PC-3 (cell line): ENCODE measurements at places on chromosomes 1 and 21. TPM values are rescaled to one million over a fixed set of nuclear protein-coding genes. Genes with fewer than 3 reads are reported as not detected.
A peak's percentile ranks its signal among the peaks of the same experiment; 100 is the strongest.

Gene NEGR1
- 1.7 and 3.4 TPM in 2 replicates for total RNA-seq

Gene REG4
- 0.40 and 0.87 TPM in 2 replicates for total RNA-seq

Gene TMPRSS3
- not detected in 2 replicates for total RNA-seq

- peak; percentile 66 for DNase-seq
Observed at GRCh38 chr21:17742181-17742580, 77.0 kb downstream of the C21orf91 start.

GRCh38 chr1:63937461-63938022 lies 163.7 kb downstream of the ROR1 start:
- no peak for DNase-seq

DNA sequence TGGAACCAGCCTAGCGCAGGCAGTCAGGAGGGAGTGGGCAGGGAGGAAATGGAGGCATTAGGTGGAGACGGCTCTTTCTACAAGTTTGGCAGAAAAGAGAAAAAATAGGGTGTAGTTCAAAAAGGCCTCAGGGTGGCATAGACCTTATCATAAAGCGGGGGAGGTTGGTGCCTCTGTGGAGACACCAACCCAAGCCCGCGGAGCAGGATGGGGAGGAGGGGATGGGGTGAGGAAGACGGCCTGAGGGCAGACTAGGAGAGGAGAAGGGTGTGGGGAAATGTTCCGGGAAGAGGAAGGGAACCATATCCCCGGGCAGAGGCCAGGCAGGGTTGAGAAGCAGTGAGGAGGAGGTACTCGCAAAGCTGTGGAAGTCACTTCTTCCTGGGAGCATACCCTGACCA lies 17.4 kb upstream of the SHE start:
- no peak for DNase-seq

DNA sequence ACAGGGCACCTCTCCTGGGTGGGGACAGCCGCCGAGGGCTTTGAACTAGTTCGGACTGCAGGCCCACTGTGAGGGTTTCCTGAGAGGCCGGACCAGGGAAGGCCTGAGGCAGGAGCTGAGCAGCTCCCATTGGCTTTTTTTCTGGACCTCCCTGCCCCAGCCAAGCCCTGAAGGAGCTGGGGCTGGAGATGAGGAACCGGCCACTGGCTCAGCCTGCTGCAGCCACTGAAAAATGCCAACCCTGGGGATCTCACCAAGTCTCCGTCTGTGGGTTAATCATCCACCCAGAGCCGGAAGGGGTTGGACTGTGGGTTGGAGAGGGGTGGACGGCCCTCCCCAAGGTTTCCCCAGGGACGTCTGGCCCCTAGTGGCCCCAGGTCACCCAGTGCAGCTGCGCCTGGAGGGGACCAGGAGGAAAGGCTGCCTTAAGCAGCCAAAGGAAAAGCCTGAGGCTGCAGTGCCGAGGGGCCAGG lies 2.5 kb downstream of the VWA1 start:
- DNase-seq, result no peak

DNA sequence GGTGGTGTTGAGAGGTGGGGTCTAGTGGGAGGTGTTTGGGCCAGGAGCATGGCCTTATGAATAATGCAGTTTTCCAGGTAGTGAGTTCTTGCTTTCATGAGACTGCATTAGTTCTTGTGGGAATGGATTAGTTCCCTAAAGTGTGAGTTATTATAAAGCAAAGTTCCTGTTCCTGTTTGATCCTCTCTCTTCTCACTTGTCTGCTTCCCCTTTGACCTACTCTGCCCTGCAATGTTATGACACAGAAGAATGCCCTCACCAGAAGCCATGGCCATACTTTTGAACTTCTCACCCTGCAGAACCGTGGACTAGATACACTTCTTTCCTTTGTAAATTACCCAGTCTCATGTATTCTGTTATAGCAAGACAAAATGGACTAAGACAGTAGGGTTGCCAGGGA lies 53.6 kb downstream of the MAP3K7CL start:
- no peak for DNase-seq

- no peak for DNase-seq
Observed at GRCh38 chr1:110874324-110875215, 1.6 kb downstream of the CD53 start.

DNA sequence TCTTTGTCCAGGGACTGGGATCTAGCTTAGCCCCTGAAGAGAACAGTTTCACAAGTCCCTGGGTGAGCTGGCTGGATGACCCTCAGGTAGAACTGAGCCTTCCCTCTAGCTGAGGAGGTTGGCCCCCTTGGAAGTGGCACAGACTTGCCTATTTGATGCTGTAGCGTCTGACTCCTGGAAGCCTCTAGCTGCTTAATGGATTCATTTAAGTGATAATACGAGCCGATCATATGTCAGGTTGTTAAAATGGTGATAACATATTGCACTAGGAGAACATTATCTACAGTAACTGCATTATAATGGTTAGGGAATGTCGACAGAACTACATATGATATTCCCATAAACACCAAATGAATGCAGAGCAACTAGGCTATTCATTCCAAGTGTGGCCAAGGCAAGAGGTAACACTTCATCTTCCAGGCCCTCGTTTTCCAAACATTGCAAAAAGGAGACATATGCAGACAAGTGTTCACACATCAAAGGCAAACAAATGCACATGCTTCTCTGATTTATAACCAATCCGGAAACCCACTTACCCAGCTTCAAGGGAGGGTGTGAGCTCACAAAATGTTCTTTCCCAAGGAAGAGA lies 340.1 kb upstream of the PLXNA2 start:
- no peak for DNase-seq
